SW 1271 (cell line): ENCODE measurements at places on chromosomes 11 and 22.
A peak's percentile ranks its signal among the peaks of the same experiment; 100 is the strongest.

GRCh38 chr22:27543460-27543859 lies 258.1 kb downstream of the MN1 start:
- DNase-seq: no peak

- no peak for DNase-seq
These were observed 278.5 kb upstream of the CCDC179 start for GRCh38 chr11:23138761-23139160.

DNA sequence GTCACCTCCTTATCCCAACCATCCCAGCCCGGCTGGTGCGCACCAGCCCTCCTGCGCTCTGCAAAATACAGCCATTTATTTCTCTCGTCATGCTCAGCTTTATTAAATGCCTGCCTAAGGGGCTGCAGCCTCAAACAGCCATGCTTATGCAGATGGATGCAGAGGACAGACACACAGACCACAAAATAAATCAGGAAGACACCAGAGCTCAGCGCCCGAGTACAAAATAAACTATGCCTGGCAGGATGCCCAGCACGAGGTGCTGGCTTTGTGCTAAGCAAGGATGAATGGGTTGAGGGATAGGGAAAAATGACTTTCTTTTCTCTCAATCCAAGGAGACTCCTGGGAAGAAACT lies 70.5 kb downstream of the RPUSD4 start:
- no peak for DNase-seq

- no peak for DNase-seq
These were observed 23.2 kb upstream of the FLI1 start for GRCh38 chr11:128670631-128671030.

- no peak for DNase-seq
These were observed 31.6 kb upstream of the IZUMO1R start for GRCh38 chr11:94272738-94273313.

DNA sequence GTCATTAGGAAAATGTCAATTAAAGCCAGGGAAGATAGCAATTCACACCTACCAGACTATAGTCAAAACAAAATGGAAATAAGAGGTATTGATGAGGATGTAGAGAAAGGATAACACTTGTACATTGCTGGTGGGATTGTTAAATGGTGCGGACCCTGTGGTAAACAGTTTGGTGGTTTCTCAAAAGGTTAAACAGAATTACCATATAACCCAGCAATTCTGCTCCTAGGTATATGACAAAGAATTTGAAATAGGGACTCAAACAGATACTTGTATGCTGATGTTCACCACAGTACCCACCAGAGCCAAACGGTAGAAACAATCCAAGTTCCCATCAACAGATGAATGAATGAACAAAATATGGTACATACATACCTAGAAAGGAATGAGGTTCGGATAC lies 33.0 kb upstream of the TOP3B start:
- DNase-seq: no peak

GRCh38 chr11:86800076-86800959 lies at the start of gene PRSS23:
TSS of gene PRSS23 (plus strand) at chr11:86800542. CDS start at chr11:86807644, 7,102 bp downstream.
- peak; percentile 67 for DNase-seq

GRCh38 chr22:17639247-17639741 lies 737 bp downstream of the BCL2L13 start:
- peak; percentile 11 for DNase-seq

DNA sequence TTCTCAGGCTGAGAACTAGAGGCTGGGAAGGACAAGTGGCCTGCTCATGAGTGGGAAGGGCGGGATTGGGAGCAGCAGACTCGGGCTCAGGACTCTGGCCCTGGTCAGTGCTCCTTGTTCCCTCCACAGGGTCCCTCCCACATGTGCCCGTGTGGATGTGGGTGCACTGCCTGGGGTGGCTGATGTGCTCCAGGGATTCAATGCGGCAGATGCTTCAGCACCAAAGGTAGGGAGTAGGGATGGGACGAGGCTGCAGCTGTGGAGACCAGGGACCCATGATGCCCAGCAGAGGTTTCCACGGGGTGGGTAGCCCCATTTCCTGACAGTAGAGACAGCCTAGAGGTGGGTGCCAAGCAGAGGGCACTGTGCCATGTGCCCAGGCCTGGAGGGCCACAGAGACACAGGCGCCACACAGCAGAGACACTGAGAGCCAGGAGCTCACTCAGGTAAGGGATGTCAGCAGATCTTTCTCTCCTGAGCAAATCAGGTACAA lies 89.5 kb downstream of the GGTLC2 start:
- no peak for DNase-seq

- DNase-seq: no peak
These were observed 59.6 kb downstream of the GUCY1A2 start for GRCh38 chr11:106958517-106959248.

GRCh38 chr11:26137651-26138050 lies 194.3 kb upstream of the ANO3 start:
- DNase-seq: no peak

GRCh38 chr11:121417055-121417551 lies 35.0 kb upstream of the SORL1 start:
- DNase-seq: no peak

GRCh38 chr11:133842053-133842452 lies 3.3 kb downstream of the SPATA19 start:
- no peak for DNase-seq

DNA sequence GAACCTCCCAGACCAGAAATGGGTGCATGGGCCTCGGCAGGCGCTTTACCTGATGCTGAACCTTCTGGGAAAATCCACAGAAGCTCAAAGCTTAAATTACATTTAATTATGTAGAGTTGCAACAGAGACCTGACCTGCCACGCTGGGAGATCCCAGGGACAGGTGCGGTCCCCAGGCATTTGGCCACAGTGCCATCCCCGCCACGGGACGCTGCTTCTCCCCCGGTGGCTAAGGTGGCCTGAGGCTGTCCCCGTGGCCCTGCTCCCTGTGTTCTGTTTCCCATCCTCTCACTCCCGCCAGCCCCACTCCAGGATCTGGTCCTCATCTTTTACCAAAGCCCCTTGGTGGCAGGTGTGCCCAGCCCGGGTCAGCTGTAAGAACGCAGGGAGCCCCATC lies 39.6 kb downstream of the GRAMD4 start:
- DNase-seq: no peak

- DNase-seq: no peak
These were observed 49.9 kb upstream of the MICAL2 start for GRCh38 chr11:12060385-12060985.

DNA sequence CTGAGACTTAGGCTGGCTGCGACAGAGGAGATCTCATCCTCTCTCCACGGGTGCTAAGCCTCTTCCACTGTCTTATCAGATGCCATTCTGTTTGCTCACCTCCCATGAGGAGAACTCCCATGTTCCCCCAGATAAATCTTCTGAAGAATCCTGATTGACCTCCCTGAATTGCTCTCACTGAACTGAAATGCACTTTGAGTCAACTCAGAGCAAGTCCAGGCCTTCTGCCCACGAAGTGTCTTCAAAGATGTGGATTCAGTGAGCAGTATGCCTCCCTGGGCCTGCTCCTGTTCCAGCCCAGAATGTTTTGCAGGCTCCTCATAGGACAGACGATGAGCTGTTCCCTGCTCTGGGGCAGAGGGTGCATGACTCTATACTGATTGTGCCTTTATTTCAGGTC lies 17.4 kb downstream of the TUB start:
- DNase-seq: no peak

- no peak for DNase-seq
These were observed 3.8 kb downstream of the CD81 start for GRCh38 chr11:2380807-2381350.

GRCh38 chr11:124475265-124475664 lies 29.8 kb upstream of the OR8B8 start:
- DNase-seq: no peak

GRCh38 chr11:71423181-71423790 lies 24.9 kb downstream of the DHCR7 start:
- DNase-seq: no peak

GRCh38 chr11:28760676-28761390 lies 652.6 kb downstream of the METTL15 start:
- DNase-seq: no peak

- DNase-seq: no peak
These were observed 33.7 kb downstream of the ZC3H12C start for GRCh38 chr11:110126936-110127335.

GRCh38 chr11:26018336-26018735 lies 313.6 kb upstream of the ANO3 start:
- DNase-seq: no peak

DNA sequence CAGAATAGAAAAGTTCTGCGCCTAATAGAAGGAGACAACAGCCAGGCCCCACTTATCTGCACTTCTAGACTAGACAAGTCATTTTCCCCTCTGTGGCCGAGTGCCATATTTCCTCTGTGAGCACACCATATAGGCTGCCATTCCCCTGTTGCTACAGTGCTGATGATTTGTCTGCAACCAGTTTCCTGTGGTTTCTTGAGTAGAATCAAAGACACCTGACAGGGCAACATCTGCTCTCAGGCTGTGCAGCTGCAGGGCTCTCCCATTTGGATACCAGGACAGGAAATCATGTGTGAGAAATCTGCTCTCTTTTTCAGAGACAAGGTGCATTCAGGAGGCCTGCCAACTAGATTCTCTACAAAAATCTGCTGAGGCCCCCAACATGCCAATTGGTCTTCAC lies 879.3 kb downstream of the DLG2 start:
- no peak for DNase-seq

- DNase-seq: no peak
These were observed 26.7 kb downstream of the RRP8 start for GRCh38 chr11:6576471-6577373.

DNA sequence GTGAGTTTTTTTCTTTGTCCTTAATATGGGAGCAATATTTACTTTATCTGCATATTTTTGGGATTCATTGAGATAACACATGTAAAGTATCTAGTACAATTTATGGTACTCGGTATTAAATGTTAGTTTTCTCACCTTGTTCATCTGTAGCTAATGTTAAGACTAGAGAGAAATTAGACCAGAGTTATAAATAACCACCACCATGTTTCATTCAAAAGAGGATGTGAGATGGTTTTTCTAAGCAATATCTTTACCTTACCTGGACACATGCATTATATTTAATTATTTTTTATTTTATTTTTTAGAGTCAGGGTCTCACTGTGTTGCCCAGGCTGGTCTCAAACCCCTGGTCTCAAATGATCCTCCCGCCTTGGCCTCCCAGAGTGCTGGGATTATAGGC lies 18.4 kb downstream of the ARHGAP42 start:
- DNase-seq: no peak

DNA sequence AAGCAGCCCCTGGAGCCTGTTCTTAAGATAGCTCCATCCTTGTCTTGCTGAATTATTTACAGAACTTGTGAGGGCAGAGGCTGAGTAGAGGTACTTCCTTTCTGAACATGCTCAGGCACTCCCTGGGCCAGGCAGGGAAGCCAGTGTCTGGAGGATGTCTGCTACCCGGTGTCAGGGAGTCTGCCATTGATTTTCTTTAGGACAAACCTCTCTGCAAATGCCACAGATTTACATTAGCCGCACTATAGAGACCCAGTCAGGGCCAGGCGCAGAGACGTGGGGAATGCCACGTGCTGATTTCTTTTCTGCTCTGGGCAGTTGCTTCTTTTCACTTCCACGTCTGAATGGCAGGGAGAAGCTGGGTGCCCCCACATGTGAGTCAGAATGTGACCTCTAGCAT lies 585.5 kb downstream of the NTM start:
- no peak for DNase-seq

DNA sequence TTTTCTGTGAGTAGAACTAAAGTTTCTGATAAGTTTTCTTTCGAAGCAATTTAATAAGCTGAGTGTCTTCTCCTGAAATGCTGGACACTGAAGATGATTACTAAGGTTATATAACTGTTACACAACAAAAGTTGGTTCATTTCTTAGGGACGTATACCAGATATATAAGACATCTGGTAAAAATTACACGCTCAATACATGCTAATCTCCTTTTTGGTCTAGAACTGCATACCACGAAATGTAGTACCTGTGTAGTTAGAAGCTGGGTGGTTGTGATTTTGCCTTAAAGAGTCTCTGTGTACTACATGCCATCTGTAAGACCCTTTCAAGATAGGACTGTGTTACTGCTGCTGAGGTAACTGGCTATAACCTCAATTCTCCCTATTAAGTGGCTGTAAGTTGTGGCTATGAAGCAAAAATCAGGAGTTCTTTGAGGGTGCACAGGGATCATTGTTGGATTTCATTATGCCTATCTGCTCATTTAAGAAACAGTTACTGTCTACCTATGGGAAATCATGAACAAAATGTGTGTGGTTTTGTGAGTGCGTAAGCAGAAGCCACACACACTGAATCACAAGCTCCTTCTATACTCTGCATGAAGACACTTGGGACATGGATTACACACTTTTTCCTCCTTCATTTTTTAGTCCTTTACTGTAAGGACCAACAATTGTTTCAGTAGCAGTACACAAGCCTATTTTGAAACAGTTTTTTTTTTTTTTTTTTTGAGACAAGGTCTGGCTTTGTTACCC lies 195.9 kb downstream of the SWAP70 start:
- DNase-seq: no peak

GRCh38 chr11:74390697-74391096 lies 7.5 kb downstream of the PGM2L1 start:
- DNase-seq: no peak

DNA sequence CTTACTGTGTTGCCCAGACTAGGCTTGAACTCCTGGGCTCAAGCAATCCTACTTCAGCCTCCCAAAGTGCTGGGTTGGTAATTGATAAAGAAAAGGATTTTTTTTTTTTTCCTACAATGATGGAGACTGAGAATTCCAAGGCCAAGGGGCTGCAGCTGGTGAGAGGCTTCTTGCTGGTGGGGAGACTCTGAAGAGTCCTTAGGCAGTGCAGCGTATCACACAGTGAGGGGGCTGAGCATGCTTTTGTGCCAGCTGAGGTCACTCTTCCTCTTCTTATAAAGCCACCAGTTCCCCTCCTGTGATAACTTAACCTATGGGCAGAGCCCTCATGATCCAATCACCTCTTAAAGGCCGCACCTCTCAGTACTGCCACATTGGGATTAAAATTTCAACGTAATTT lies 28.2 kb upstream of the CCDC81 start:
- no peak for DNase-seq

DNA sequence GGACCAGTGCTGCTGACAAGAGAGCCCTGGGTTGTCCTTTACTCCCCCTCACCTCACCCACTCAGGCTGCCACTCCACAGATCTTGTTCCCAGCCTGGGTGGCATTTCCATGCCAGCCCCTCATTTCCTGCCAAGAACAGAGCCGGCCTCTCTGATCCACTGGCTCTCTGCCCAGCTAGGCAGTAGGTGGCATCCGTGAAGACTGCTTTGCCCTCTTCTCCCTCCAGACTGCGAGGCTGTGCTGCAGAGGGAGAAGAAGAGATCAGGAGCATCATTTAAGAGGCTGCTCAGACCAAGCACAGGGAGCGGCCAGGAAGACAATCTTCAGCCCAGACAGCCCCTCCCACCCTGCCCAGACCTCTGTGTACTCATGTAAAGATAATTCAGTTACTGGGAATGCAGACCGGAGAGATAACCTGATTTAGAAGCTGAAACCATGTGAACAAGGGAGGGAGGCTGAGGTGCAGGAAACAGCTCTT lies 126.9 kb upstream of the NCAM1 start:
- no peak for DNase-seq

DNA sequence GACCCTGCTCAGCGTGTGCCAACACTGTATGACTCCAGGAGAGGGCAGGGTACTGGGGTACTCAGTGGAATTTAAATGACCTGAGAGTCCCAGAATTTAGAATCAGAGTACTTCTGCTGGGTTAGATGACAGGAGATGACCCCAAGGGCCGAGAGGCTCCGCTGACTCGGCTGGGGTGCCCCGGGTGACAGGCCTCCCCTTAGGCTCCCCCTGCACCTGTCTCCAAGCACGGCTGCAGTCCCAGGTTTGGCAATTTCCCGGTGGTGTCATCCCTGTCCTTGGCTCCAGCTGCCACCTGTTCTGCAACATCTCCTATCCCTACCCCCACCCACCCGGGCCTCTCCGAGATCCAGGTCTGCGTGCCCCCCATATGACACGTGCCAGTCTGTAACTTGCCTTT lies 1.3 kb downstream of the ACTN3 start:
- DNase-seq: no peak

- DNase-seq: peak; percentile 11
These were observed 119.9 kb upstream of the TMEM45B start for GRCh38 chr11:129695571-129696308.
